ENCODE measurements at places on chromosomes 3 and 15.

GRCh38 chr3:25747033-25747432, 36.2 kb downstream of the NGLY1 start:
- no peak for DNase-seq

GRCh38 chr15:57150066-57150865, 226.0 kb upstream of the CGNL1 start:
- peak; percentile 83 for DNase-seq

DNA sequence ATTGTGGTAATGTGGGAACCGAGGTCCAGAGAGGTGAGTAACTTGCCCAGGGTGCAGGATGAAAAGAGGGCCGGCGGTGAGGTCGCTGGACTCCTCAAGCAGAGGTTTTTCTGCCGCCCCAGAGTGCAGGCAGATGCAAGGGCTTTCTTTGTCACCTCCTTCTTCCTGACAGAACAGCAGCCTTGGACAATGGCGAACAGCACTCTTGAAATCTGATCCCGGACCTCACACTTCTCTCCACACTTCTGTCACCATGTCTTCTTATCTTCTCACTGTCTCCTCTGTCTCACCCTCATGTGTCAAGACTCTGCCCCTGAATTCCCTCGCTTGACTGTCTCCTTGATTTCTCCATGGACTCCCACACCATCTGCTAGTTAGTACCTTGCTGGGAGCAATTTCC, 15.4 kb upstream of the VPS8 start:
- no peak for DNase-seq

- no peak for DNase-seq
Observed at GRCh38 chr3:69562020-69562419, 176.1 kb upstream of the FRMD4B start.

- no peak for DNase-seq
Observed at GRCh38 chr3:10729439-10729838, 86.6 kb upstream of the SLC6A11 start.

DNA sequence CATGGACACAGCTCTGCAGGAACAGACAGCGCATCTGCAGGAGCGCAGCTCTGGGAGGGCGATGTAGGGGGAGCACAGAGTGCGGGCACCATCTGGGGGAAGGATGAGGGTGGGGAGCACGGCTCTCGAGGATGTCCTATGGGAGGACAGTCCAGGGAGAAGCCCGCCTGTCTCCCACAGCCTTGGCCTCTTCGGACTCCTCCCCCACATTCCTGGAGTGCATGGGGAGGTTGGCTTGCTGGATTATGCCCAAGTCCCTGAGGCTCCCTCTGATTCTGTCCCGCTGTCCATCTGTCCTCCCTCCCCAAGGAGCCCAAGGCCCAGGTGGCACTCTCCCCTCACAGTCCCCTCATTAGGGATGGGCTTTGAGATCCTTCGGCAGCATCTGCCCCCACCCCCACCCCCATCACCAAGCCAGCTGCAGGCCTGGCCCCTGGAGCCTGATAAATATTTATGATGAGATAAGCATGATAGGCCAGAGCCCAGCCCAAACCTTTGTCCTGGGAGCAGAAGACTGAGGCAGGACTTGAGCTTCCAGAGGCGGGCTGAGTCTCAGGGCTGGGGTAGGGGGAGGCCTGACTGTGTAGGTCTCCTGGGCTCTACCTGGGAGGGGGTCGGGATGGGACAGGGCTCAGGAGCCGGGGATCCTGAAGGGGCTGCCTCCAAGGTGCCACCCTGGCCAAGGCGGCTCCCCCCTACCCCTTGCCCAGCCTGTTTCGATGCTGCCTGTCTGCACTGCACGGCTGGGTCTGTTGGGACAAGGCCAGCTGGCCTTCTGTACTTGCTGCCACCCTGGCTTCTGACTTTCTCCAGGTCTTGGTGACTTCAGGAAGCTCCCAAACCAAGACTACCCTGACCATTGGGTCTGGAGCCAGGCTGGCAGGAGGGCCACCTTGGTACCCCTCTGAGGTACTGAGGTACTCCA, 28.6 kb upstream of the SEMA3F start:
- peak; percentile 88 for DNase-seq

- DNase-seq: peak; percentile 12
Observed at GRCh38 chr15:92034227-92034626, 180.7 kb downstream of the SLCO3A1 start.

DNA sequence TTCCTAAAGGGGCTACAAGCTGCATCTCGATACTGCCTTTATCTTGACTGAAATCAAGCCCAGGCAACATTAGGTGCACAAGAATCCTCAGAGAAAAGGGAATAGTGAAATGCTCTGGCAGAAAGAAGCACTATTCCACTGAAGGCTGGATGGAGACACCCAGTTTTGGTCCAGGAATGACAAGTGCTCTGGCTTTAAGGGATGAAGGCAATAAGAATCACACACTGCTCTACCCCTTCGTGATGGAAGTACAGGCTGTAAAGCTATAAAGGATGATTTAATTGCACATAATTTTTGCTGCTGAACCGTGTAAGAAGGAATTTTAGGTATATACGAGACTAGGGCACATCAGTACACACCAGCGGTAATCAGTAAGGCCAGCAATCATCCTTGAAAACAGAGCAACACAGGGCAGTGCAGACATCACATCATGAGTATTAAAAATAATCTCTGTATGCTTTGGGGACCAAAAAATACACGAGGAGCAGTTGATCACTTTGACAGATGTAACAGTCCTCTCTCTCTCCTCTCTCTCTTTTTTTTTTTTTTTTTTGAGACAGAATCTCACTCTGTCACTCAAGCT, 414.6 kb upstream of the TBL1XR1 start:
- DNase-seq: no peak

GRCh38 chr3:62749657-62750056, 125.6 kb downstream of the CADPS start:
- no peak for DNase-seq

- DNase-seq: no peak
Observed at GRCh38 chr3:66456711-66457173, 44.1 kb downstream of the LRIG1 start.

DNA sequence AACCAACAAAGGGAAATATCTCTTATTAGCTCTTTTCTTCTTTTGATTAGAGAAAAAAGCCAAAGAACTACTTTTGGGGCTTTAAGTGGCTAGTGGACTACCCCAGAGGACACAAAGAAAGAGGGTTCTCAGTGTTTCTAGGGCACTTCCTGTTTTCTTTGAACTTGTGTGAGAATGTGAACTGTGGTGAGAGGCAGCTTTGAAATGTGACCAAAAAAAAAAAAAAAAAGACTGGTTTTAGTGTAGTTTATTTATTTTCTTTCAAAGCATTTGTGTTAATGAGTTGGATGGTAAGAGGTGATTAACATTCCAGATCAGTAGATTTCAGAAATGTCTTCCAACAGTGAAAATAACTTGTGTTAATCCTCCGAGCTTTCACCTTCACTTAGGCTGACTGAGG, 32.4 kb downstream of the SELENOT start:
- peak; percentile 25 for DNase-seq

GRCh38 chr15:90836296-90836871, 32.0 kb upstream of the FURIN start:
- DNase-seq: peak; percentile 76

GRCh38 chr3:63338351-63338750, 60.2 kb downstream of the SYNPR start:
- no peak for DNase-seq

DNA sequence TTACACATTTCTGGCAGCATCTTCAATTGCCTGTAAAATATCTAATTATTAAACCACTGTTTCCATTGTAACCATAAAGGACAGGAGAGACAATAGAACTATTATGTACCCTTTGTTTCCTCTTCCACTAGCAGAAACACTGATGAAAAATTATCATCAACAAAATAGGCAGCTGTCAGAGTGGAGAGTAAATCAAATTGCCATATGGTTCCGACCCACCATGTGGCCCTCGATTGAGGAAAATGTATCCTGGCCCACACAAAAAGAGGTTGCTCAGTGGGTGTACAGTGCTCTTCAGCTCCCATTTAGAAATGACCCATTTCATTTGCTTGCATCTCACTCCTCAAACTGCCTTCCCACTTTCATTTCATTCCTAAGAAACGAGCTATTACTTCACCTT, 570.6 kb upstream of the UBE2E2 start:
- DNase-seq: no peak

DNA sequence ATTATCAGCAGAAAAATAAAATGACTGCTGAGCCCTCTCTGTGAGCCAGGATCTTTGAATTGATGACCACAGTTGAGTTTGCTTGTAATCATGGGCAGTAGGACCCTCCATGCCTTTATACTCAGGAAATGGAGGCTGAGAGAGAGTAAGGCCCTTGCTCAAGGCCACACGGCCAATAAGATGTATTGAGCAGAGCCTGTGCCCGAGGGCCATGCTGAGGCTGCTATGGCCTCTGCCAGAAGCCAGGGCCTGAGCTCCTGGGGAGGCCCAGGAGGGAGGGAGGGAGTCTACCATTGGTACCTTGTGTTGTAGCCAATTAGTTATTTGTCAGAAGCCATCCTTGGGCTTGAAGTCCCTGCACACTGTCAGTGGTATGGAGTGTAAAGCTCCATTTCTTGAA, 151.4 kb downstream of the DNAJB8 start:
- no peak for DNase-seq

- DNase-seq: no peak
Observed at GRCh38 chr3:127056281-127056680, 73.4 kb downstream of the PLXNA1 start.

GRCh38 chr3:77475507-77475906, 435.6 kb downstream of the ROBO2 start:
- no peak for DNase-seq

DNA sequence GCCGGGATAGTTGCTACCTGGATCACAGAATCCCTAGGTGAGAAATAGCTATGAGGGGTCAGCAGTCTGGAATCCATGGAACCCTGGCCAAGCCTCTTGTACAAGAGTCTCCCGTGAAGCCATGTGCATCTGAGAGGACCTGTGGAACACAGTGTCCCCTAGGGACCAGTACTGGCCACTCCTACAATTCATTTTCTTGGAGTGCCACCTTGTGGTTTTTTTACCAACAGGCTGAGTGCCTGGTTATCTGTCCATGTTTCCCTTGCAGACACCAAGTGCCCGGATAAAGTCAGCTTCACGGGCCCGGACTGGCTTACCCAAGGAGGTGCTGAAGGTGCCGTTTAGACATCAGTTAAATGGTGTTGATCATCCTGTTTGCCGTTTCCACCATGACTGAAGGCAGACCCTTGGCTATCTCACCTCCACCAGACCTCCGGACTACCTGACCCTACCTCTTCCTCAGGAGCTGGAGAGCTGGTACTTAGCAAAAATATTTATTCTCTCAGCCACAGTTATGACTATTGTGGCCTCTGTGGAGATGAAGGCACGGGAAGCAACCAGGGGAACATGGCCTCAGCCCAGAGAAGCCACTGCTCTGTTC, 93.9 kb downstream of the RBPMS2 start:
- DNase-seq: peak; percentile 76

DNA sequence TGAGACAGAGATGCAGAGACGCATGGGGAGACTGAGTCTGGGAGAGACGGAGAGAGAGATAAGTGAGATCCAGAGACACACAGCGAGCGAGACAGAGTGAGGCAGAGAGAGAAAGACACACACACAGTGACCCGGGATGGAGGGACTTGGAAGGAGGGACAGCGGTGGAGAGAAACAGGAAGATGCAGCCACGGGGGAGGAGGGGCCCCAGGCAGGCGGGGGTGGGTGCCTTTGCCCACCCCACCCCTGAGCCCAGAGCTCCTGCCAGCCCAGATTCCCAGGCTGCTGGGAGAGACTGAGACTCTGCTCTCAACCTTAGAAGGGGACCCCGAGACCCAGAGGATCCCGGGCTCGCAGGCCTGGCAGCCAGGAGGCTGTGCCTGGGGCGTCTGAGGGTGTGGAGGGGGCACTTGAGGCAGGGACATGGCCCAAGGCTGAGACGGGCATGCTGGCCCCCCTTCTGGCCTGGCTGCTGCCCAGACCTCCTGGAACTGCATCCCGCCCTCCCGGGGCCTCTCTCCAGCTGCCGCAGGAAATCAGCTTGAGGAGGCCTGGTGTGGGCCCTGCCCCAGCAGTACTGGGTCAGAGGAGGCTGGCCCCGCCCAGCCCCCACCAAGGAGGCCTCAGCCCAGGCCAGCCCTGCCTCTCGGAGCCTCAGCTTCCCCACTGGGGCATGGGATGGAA, 18.1 kb downstream of the H1-8 start:
- DNase-seq: peak; percentile 93

DNA sequence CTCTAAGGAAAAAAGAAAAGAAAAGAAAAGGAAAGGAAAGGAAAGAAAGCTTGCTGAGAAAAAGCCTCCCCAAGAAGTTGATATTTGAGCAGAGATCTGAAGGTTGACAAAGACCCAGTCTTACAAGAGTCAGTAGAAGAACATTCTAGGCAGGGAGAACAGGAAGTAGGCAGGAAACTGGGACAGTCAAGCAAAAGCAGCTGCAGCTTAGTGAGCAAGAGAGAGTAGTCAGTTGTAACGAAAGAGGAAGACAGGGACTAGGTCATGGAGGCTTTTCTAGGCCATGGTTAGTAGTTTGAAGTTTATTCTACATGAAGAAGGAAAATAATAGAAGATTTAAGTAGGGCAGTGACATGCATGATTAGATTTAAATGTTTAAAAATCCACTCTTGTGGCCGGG, 31.8 kb upstream of the KLHL6 start:
- DNase-seq: no peak

DNA sequence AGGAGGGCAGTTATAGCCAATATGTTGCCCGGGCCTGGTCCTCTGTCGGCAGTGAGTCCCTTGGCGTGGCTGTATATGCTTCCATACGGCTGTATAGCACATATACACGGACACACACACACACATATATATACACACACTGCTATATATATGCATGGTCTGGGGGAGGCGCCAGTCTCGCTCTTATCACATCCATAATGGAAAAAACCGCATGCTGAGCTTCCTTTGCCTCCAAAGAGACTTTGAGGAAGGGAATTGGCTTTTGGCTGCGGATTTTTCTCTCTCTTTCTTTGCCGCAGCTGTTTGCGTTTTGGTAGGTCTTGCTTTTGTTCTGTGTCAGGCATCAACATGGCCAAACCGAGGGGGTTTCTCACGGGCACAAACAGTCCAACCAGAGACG, 11.3 kb upstream of the TMEM115 start:
- DNase-seq: no peak

GRCh38 chr3:129576514-129577352, 29.7 kb downstream of the PLXND1 start:
- no peak for DNase-seq

DNA sequence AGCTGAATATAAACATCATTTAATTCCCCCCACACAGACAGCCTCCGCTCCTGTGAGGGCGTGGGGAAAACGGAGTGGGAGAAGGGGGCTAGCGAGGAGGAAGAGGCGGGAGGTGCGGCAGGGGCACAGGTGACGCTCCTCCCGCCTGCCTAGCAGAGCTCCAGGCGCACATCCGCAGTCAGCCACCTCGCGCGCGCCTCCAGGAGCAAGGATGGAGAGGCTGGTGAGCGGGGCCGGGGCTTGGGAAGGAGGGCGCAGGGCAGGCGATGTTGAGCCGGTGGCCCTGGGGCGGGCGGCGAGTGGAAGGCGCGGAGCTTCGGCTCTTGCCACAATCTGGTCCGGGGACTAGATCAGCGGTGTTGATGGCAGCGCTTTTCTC, at the start of gene CD200:
Gene CD200 (plus strand): TSS at position 155 of the 379 bp plus-strand sequence. CDS start 57 bp downstream, at position 212.
- DNase-seq: peak; percentile 10

DNA sequence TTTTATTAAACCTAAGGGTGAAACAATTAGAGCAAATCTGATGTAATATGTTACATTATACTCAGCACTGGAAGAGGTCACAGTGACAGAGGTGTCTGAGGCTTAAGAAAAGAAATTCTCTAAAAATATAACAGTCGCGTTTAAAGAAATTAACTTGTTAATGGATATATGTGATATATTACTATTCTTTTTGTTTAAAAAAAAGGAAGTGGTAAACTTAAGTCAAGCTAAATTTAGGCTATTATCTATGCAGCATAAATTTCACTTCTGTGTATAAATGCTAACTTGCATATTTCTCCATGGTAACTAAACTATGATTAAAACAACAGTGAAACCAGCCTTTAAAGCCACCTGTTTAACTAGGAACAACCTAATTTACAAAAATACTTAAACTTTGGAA, 191.3 kb downstream of the FOXP1 start:
- no peak for DNase-seq

Data from EH (cell line).